ENCODE measurements at places on chromosomes 6 and 20. TPM values are rescaled to one million over a fixed set of nuclear protein-coding genes. Genes with fewer than 3 reads are reported as not detected.
A peak's percentile ranks its signal among the peaks of the same experiment; 100 is the strongest.

- no peak for DNase-seq
- H3K27me3 ChIP-seq = no peaks in the 10 kb centered on the region
- H3K4me1 ChIP-seq = peaks cover 11% of the 10 kb centered on the region
- H3K4me3 ChIP-seq = no peak overlapping the region
- H3K27ac ChIP-seq = peak overlapping the region; percentile 93
- no peaks in the 10 kb centered on the region for H3K36me3 ChIP-seq
Measured at GRCh38 chr6:121441477-121441876, 6.0 kb downstream of the GJA1 start.

- DNase-seq = no peak
- H3K4me3 ChIP-seq = no peak overlapping the region
- no peaks in the 10 kb centered on the region for H3K27me3 ChIP-seq
- H3K4me1 ChIP-seq = no peaks in the 10 kb centered on the region
- no peaks in the 10 kb centered on the region for H3K36me3 ChIP-seq
Measured at GRCh38 chr6:149905911-149906371, 8.0 kb upstream of the RAET1E start.

DNA sequence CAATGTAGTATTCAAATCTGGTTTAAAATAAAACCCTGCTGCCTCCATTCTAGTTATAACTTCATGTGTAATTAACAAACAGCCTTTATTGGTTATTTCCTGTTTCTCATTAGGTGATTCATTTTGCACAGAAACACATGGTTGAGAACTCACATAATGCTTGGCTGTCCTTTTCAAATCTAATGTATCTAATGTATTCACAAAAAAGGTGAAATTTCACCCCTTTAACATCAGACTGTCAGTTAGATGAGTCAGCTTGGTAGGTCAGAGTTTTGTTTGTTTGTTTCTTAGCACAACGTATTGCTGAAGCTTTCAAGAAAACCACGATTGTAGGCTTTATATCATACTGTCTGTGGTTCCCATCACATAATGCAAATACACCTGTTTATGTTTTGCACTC is 78.7 kb upstream of the TMEM30A start:
- H3K27ac ChIP-seq = no peak overlapping the region
- H3K27me3 ChIP-seq = no peaks in the 10 kb centered on the region
- H3K4me3 ChIP-seq = no peak overlapping the region
- H3K36me3 ChIP-seq = peaks cover 37% of the 10 kb centered on the region

GRCh38 chr6:100691972-100692371 is 189.2 kb downstream of the ASCC3 start:
- H3K36me3 ChIP-seq = no peaks in the 10 kb centered on the region
- no peak overlapping the region for H3K27ac ChIP-seq

DNA sequence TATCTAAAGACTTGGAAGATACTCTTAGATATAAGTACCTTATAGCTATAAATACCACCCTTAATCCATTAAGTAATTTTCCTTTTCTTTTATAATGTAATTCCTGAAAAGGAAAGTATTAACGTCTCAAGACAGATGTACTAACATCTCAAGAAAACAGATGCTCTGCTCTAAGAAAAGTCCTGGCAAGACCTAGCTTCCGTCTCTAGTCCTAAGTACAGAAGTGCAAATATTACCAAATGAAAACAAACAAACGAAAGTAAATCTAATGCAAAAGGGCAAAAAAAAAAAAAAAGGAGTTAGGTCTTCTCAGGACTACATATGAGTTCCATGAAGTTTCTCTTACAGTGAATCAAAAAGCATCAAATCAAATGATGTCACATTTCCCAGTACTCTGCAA is 106.8 kb upstream of the PDE10A start:
- H3K4me3 ChIP-seq = no peak overlapping the region
- no peaks in the 10 kb centered on the region for H3K36me3 ChIP-seq
- DNase-seq = no peak
- H3K4me1 ChIP-seq = no peaks in the 10 kb centered on the region

- no peak for DNase-seq
- no peaks in the 10 kb centered on the region for H3K4me1 ChIP-seq
- H3K4me3 ChIP-seq = no peak overlapping the region
- no peak overlapping the region for H3K27ac ChIP-seq
- no peaks in the 10 kb centered on the region for H3K36me3 ChIP-seq
Measured at GRCh38 chr6:77837034-77837784, 184.4 kb downstream of the MEI4 start.

- no peaks in the 10 kb centered on the region for H3K4me1 ChIP-seq
- no peak overlapping the region for H3K4me3 ChIP-seq
- no peak for DNase-seq
- H3K36me3 ChIP-seq = no peaks in the 10 kb centered on the region
- H3K27ac ChIP-seq = no peak overlapping the region
Measured at GRCh38 chr6:135586388-135586787, 88.8 kb upstream of the AHI1 start.

GRCh38 chr6:30684386-30685156 is 1.9 kb downstream of the PPP1R18 start:
- no peaks in the 10 kb centered on the region for H3K27me3 ChIP-seq
- DNase-seq = peak; percentile 85
- H3K36me3 ChIP-seq = no peaks in the 10 kb centered on the region
- peaks cover 83% of the 10 kb centered on the region for H3K4me1 ChIP-seq
- peak overlapping the region; percentile 99 for H3K27ac ChIP-seq

GRCh38 chr6:144055121-144055931 is 40.0 kb downstream of the SF3B5 start:
- no peaks in the 10 kb centered on the region for H3K36me3 ChIP-seq
- no peak overlapping the region for H3K4me3 ChIP-seq
- H3K4me1 ChIP-seq = no peaks in the 10 kb centered on the region
- H3K27me3 ChIP-seq = no peaks in the 10 kb centered on the region

DNA sequence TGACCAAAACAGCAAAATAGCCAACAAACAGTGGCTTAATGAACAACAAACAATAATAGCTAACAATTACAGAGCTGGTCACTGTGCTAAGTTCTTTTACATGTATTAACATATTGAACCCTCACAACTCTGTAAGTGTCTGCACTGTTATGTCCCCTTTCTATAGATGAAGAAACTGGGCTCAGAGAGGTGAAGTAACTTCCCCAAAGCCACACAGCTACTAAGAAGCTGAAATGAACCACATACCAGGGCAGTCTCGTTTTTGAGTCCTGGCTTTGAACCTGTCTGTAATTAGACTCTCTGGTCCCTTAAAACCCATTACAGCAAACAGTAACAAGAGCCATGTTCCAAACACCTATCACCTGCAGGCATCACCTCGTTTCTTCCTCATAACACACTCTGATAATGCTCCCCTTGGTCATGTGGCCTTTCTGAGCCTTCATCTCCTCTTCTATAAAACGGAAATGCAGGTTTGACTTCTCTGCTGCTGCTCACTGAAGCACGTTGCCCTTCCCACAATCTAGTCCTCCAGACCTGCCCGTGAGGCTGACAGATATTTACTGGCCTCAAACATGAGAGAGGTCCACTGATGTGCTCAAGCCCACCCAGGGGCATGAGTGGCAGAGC is 23.3 kb downstream of the KCNK15 start:
- no peaks in the 10 kb centered on the region for H3K27me3 ChIP-seq
- DNase-seq = no peak
- no peak overlapping the region for H3K27ac ChIP-seq
- no peak overlapping the region for H3K4me3 ChIP-seq

DNA sequence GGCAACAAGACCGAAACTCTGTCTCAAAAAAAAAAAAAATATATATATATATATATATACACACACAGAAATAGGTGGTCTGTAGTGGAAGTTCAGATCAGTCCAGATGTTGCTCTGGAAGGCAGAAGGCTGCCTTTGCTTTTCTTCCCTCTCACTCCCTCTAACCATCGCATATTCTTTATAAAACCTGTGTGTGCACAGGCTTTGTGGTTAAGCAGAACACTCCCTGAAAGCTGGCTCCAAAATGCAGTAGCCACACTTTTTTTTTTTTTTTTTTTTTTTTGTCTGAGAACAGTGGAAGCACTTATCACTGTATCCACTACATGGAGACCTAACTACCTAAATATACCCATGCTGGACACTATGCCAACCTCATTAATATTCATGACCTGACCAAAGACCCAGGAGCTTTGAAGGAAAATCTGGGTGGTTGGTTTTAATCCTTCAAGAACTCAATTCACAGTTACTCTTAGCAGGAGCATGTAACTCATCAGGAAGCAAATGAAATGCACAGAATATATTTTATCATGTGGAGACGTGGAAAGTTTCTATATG is 20.0 kb upstream of the GFOD1 start:
- H3K27ac ChIP-seq = no peak overlapping the region
- no peaks in the 10 kb centered on the region for H3K27me3 ChIP-seq
- H3K4me3 ChIP-seq = no peak overlapping the region
- no peaks in the 10 kb centered on the region for H3K36me3 ChIP-seq
- H3K4me1 ChIP-seq = no peaks in the 10 kb centered on the region

DNA sequence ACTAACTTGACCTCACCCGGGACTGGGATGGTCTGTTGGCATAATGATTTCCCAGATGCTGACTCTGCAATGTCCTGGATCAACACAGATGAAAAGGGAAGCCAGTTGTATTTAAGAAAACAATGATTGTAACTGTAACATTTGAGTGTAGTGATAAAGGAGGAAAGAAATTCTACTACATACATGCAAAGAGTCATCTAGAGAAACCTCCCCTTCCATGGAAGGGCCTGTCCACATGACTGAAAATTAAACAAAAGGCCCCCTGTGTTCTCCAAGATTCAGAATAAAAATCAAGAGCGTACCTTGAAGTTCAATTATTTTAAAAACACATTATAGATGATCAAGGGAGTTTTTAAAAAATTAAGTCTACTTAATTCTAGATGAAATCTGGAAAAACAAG is 151.2 kb downstream of the FOXC1 start:
- H3K4me1 ChIP-seq = no peaks in the 10 kb centered on the region
- no peaks in the 10 kb centered on the region for H3K27me3 ChIP-seq
- H3K36me3 ChIP-seq = no peaks in the 10 kb centered on the region
- no peak overlapping the region for H3K27ac ChIP-seq

The CAGE1 gene
- not detected for total RNA-seq

The MAP3K7 gene
- total RNA-seq = 25.3 TPM

The EIF6 gene
- total RNA-seq = 71.3 TPM

The DLL1 gene
- total RNA-seq = 5.5 TPM
